Retina (tissue), 1 donor: ENCODE measurements at places on chromosomes 2 and 18.

DNA sequence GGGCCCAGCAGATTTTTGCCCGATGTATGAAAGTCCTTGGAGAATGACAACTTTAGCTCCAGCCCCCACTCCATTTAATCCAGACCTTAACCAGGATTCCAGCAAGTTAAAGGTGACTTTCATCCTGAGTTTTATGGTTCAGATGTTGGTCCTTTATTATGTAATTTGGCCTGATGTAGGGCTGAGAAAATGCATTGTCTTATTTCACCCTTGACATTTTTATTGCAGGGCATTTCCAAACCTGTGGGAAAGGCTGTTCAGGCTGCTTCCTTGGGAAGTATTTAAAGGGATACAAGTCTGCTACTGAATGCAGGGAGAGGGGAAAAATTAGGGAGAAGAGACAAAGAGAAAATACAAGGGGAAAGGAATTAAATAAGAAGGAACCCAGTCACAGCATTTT lies 48.8 kb downstream of the ASB1 start:
- DNase-seq = no peak

- no peak for DNase-seq
Measured at GRCh38 chr18:79173742-79174141, 104.5 kb downstream of the ATP9B start.

DNA sequence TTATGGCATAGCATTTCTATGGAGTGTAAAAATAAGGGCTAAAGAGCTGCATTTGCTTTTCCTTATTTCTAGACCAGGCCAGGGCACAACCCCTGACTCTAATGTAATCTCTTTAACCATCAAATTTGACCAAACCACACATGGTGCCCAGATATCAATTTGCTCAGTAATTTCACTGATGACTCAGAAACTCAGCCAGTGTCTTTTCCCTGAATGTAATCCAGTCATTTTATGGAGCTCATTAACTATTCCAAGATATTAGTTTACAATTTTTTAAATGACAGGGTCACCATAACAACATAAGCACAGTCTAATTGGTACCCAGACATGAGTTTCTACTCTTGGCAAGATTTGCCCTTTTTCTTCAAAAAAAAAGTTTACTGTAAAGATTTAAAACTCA lies 270.8 kb upstream of the AGAP1 start:
- DNase-seq = no peak

GRCh38 chr2:149885468-149885867 lies 297.9 kb upstream of the MMADHC start:
- no peak for DNase-seq

GRCh38 chr2:112275887-112276773 lies 733 bp downstream of the ZC3H6 start:
- peak; percentile 91 for DNase-seq

GRCh38 chr2:38187541-38188011 lies 111.6 kb upstream of the CYP1B1 start:
- DNase-seq = no peak

- DNase-seq = no peak
Measured at GRCh38 chr2:148604927-148605326, 39.6 kb upstream of the EPC2 start.

GRCh38 chr2:233199870-233200269 lies 51.6 kb upstream of the ATG16L1 start:
- no peak for DNase-seq

DNA sequence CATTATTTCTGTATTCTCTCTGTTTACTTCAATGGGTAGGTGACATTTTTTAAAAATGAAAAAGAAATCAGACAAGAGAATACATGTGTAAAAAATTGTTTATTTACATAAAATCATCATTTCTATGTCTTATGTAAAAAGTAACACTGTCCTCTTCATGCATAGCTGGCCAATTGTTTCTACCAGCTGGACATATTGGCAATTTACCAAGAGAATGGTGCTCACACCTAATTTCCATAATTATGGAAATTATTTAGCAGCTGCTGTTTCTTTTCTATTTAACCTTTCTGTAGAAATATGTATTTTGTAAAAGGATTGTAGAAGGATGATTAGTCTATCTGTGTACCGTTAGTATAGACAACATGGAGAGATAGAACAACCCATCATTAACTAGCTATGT lies 791.9 kb downstream of the TRIB2 start:
- no peak for DNase-seq

DNA sequence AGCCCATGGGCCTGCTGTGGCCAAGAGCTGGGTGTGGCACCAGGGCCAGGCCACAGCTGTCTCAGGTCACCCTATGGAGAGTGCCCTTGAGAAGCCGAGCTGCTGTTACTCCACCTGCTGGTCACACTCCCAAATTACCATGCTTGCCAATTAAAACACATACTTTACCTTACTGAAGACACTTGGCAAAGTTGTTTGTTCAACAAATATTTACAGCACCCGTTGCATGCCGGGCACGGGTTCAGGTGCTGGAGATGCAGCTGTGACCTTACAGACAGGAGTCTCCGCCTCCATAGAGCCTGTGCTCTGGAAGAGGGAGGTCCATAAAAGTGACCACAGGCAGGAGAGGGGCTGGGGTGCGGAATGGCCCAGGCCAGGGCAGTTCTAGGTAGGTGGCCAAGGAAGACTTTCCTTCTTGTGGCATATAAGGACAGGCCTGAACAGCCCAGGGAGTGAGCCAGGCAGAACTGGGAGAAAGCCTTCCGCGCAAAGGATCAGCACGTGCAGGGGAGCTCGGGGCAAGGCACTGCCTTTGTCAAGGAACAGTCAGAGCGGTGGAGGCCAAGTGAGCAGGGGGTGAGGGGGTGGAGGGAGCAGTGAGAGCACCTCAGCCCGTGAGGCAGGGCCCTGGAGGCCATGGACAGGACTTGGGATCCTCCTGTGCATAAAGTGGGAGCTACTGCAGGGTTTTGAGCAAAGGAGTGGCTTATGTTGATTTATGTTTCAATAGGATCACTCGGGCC lies 23.6 kb upstream of the RBM44 start:
- DNase-seq = peak; percentile 51

- DNase-seq = no peak
Measured at GRCh38 chr2:138137949-138138348, 173.7 kb downstream of the HNMT start.

DNA sequence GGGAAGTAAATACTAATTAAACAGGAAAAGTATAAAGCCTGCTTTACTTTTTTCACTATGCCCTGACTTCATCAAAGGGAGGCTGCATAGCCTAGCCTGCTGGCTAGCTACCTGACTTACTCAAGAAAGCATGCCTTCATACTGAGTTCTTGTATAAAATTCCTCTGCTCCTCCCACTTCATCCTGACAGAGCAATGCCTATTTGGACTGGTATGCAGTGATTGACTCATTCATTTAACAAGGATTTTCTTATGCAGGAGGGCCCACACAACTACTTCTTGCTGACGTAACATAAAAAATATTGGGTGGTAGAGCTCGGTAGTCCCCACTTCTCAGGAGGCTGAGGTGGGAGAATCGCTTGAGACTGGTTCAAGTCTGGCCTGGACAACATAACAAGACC lies 70.5 kb downstream of the PRPF40A start:
- DNase-seq = no peak

DNA sequence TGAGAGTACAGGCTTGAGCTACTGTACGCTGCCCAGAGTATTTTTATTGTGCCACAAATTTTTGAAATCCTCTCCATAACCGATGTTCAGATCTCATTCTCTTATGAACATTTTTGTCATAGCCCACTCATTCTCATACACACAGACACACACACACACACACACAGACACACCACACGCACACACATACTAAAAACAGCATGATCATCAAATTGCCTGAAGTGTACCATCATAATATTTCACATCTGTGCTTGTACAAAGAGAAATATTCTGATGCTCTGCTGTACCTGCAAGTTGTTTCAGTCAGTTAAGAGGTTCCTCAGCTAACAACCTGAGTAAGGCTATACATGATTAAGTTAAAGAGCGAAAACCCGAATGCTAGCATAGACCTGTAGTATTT lies 95.1 kb downstream of the LRRTM1 start:
- no peak for DNase-seq

DNA sequence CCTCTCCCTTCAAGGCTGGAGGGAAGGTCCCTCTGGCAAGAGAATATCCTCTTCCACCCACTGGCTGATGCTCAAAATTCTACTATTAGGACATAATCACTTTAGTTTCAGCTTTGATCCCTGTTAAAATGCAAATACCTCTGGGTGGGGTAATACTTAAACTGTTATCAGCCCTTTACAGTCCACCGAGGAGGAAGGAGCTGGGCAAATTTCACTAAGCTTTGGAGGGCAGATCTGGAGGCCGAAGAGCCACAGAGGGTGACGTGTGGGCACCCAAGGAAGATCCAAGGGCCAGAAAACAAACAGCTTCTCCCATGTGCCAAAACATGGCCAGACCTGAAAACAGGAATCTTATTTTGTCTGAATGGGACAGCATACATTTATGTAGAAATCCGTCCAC lies 74.6 kb upstream of the BCL11A start:
- no peak for DNase-seq

- no peak for DNase-seq
Measured at GRCh38 chr2:76870011-76870410, 652.2 kb downstream of the LRRTM4 start.

GRCh38 chr2:218569038-218569431 lies 396 bp downstream of the CNOT9 start:
- DNase-seq = no peak

DNA sequence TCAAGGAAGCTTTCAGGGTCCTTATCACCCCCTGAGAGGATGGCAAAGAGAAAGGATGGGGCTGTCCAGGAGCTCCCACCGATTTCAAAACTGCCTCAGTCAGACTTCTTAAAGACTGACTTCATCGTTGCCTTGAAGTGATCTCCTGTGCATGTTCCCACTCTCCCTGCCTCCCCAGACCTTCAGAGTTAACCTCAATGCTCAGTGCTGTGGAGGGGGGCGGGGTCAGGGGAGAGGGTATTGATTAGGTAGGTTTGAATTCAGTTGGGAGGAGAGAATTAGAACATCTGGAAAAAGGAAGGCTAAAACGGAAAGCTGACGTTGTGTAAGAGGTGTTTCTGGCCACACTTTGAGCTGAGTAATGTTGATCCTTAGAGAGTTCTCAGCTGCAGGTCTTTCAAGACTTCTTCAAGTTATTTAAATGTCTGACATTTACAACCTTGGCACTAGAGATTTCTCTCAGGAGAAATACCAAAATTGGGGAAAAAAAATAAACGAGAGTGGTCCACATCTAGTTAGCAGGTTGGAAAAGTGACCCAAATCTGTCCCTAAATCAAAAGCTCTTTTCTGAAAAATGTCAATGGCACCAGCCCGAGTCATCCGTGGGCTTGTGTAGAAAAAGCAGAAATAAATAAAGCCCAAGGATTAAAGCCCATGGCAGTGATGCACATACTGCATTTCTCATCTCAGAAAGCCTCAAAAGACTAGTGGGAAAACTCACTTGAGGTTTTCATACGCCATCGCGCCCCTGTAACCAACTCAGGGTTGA lies 134.7 kb upstream of the EPAS1 start:
- no peak for DNase-seq

GRCh38 chr2:233416706-233417105 lies 62.4 kb downstream of the DGKD start:
- no peak for DNase-seq
